ENCODE measurements at places on chromosomes 1 and 21.

DNA sequence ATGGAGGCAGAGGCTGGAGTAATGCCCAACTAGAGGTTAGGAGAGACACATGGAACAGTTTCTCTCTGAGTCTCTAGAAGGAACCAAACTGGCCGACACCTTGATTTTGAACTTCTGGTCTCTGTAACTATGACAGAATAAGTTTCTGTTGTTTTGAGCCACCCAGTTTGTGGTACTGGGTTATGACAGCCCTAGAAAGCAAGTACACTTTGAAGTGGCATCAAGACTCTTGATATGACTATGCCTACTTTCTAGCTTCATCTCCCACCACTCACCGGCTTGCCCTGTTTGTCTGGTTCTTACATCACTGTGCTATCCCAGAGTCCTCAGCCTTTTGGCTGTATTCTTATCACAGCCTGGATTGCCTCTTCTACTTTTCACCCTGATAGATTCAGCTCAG is 230.3 kb upstream of the USP24 start:
- DNase-seq: no peak

GRCh38 chr1:33249422-33249821 is 6.9 kb upstream of the ZNF362 start:
- no peak for DNase-seq

DNA sequence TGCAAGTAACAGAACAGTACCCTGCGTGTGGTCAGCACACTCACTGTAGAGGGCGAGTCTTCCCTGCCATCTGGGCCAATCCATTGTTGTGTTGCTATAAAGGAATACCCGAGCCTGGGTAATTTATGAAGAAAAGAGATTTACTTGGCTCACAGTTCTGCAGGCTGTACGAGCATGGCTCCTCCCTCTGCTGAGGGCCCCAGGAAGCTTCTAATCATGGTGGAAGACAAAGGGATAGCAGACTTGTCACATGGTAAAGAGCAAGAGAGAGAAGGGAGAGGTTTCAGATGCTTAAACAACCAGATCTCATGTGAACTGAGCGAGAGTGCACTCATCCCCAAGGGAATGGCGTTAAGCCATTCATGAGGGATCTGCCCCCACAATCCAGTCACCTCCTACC is 126.2 kb downstream of the CNIH3 start:
- DNase-seq: no peak

- no peak for DNase-seq
These were observed 19.4 kb downstream of the ATP2B4 start for GRCh38 chr1:203645996-203646395.

DNA sequence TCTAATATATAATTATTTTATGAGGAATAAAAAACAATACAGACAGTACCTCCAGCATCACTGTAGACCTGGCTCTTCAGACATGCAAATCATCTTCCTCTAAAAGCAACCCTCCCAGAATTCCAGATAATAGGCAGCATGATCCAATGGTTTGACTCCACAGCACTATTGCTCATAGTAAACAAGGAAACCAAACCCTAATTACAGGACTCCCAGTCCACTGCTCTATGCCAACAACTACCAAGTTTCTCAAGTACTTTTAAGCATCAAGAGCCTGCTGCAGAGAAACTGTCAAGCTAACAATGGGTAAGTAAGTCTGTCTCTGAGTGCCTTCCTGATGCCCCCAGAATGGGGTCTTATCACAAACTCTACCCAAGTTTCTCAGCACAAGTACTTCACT is 57.2 kb downstream of the EYA3 start:
- DNase-seq: no peak

- DNase-seq: no peak
These were observed 28.4 kb upstream of the DMRTB1 start for GRCh38 chr1:53430779-53431178.

DNA sequence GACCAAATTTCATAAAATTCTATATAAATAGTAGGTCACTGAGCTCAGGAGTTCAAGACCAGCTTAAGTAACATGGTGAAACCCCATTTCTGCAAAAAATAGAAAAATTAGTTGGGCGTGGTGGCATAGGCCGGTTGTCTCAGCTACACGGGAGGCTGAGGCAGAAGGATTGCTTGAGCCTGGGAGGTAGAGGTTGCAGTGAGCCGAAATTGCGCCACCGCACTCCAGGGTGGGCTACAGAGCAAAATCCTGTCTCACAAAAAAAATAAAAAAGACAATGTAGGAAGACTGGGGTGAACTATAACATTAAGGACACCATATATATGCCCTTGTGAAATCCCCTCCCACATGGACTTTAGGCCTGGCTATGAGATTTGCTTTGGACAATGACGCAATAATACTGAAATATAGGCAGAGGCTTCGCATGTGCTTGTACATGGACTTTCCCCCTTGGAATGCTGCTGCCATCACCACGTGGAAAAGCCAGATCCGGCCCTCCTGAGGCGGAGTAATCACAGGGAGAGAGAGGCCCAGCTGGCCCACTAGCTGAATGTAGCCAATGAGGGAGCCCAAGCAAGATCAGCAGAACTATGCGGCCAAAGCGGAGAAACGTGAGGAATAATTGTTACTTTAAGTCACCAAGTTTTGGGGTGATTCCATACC is 13.1 kb upstream of the USP1 start:
- no peak for DNase-seq

GRCh38 chr1:32316903-32317277 is 19.1 kb downstream of the MARCKSL1 start:
- no peak for DNase-seq

- no peak for DNase-seq
These were observed 60.5 kb downstream of the SLC66A1 start for GRCh38 chr1:19372602-19373001.

GRCh38 chr1:41509270-41509671 is 24.8 kb upstream of the EDN2 start:
- no peak for DNase-seq

DNA sequence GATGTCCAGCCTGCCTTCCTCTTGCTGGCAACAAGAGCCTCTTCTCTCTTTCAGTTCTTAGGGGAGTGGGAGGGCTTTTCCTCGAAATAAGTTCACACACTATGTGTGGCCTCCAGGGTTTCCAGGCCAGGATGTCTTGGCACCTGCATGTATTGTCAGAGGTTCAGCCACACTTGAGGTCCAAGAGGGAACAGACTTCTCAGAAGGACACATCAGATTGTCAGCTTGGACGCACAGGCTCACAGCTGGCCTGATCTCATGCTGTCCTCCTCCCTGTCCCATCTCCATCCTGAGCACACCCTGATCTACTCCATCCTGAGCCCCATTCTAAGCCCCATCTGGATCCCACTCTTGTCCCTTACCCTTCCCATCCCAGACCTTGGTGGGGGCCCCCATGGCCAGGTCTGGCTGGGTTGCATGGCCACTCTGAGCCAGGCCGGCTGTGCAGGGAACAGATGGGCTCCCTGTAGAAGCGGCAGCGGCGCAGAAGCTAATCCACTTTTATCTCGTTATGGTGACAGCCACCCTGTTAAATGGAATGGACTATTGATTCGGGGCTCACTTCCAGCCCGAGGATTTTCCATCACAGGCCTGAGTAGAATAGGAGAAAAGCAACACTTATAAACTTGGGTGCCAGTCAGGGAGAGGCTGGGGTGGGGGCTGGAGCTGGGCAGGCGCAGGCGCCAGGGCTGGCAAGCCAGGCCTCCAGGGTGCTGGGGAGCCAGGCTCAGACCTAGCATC is 85.1 kb upstream of the CSF3R start:
- no peak for DNase-seq

DNA sequence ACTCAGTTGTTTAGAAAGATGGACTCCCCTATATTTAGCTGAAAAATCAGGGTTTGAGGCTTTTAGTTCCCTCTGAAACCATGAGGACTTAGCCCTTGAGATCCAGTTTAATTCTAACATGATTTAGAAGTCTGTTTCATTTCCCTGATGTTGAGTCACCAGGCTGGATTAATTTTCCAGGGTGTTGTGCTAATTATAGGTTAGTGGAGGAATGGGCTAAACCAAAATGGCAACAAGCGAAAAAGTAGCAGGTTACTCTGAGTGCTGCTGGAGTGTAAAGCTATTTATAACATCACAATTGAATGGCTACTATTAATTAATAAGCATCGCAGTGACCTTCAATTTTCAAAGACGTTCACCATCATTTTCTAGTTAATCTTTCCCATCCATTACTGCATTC is 15.5 kb upstream of the USP24 start:
- DNase-seq: no peak

DNA sequence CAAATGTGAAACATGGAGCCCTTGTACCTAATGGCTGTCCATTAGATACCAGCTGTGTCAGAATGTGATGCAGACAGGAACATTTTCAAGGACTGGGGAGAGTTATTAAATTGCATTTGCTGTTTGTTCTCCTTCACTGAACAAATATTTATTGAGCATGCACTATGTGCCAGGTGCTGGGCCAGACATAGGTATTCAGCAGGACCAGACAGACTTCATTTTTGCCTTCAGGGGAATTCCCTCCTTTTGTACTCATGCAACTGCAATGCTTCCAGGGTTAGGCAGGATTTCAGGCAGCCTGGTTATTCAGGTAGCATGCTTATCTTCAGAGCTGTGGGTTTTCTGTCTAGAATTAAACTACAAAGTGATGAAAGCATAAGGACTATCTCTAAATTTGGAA is 64.2 kb upstream of the SMYD2 start:
- no peak for DNase-seq

DNA sequence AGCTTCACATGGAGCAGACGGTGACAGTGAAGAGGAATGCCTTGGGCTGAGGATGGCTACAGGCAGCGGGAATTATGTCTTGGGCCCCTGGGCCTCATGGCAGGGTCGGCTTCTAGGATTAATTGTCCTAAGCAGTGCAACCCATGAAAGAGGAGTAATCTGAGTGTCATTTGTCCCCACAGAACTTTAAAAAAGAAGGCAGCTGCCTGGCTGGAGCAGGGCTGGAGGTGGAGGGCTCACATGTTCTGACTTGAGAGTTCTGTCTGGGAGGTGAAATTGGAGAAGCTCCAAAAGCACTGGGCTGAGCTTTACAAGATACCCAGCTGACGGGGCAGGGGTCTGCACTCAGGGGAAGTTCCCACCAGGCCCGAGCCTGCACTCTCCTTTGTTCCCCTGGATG is 22.6 kb downstream of the CACNA1S start:
- no peak for DNase-seq

DNA sequence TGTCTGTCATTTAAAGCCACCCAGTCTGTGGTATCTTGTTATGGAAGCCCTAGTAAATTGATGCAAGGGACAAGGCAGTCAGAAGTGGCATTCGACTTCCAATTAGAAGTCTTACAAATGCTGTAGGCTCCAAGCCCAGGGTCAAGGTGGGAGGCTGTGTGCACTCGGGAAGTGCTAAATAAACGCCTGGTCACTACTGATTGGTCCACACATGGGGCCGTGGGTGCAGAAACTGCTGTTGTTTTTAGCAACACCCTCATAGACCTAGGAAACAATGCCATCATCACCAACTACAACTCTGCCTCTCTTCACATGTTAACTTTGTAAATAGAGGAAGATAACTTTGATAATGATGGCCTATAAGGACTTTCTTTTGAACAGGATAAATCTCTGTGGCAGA is 20.2 kb upstream of the ZBTB21 start:
- no peak for DNase-seq

GRCh38 chr1:180912801-180913565 is at the start of gene KIAA1614:
Gene KIAA1614, plus strand, starts transcription at chr1:180912897. Its CDS starts 347 bp downstream, at chr1:180913244.
- no peak for DNase-seq

- no peak for DNase-seq
These were observed 113.4 kb upstream of the ATP1A1 start for GRCh38 chr1:116259663-116260062.

DNA sequence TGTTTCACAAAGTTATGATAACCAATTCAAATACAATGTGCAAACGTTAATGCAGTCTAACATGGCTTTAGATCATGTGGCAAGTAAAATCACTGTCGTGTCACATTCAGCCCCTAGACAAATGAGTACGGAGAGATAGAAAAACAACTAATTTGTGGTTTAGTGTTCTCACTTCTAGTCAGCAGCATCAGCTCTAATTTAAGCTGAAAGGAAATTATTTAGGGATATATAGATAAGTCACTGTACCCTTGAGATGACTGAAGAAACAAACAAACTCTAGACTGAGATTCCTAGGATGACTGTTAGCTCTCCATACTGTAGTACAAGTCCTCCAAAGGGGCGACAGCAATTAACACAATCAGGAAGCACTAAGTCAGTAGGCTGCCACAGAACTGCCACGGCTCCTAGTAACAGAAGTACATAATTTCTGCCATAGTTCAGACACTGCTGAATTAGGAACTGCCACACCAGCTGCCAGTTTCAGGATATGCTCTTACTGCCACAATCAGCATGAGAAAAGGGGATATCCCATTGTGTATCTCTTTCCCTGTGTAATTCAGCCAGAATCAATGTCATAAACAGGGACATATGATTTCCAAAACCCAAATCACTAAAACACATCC is 150.4 kb upstream of the NEGR1 start:
- no peak for DNase-seq

DNA sequence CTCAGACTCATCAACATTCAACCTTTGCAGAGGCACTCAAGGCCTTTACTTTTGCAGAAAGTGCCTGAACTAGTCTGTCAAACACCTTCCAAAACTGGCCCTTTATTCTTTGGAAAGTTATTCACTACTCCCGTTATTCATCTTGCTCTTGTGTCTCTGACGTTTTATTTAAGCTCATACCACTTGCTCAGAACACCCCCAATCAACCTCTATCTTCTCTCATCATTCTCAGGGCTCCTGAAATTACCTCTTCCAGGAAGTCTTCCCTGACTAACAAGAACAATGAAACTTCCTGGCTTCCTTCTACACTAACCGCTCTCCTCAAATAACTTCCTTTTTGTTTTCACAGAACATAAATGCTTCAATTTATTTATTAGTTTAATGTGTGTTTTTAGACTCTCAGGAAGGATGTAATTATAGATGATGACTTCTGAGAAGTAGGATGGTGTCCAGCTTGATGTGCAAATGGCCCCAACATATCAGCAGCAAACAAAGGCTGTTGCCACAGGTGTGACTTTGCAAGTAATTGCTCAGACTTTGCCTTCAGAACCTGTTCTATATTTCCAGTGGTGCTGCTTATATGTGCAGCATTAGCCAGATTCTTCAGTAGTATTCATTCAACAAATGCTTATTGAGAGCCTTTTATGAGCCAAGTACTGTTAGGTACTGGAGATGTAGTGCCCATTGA is 22.8 kb upstream of the BATF3 start:
- no peak for DNase-seq

DNA sequence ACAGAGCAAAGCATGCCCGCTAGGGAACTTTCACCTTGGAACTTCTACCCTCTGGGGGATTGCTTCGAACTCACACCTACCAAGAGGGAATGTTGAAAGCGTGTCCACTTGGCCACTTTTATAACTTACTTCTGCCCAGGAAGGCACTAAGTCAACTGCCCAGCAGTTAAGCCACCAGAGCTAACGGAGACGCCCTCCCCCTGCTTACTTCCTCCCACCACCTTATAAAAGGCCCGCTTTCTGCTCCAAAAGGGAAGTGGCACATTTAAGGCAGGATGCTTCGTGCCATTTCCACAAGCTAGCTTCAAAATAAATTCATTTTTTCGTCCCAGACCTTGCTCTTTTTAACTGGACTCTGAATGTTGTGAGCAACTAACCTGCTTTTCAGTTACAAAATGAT is 3.2 kb upstream of the AK2 start:
- no peak for DNase-seq

- DNase-seq: no peak
These were observed 5.1 kb downstream of the CLCNKA start for GRCh38 chr1:16026723-16027484.

- DNase-seq: no peak
These were observed 233.3 kb downstream of the KCNJ6 start for GRCh38 chr21:37682966-37683365.

- no peak for DNase-seq
These were observed 738 bp upstream of the KCNA2 start for GRCh38 chr1:110606657-110607535.

- no peak for DNase-seq
These were observed 319.5 kb upstream of the USP24 start for GRCh38 chr1:55534565-55535121.

GRCh38 chr1:203544485-203544884 is 50.5 kb downstream of the OPTC start:
- no peak for DNase-seq
